Hematopoietic multipotent progenitor cell treated with erythropoietin and hydrocortisone succinate and interleukin-3 and kit ligand, for 4 days (in vitro differentiated cells): ENCODE measurements at places on chromosomes 1 and 21.

- no peak for DNase-seq
Observed at GRCh38 chr1:168304865-168305264, 24.2 kb downstream of the TBX19 start.

- no peak for DNase-seq
Observed at GRCh38 chr1:21814981-21815582, 3.0 kb downstream of the LDLRAD2 start.

DNA sequence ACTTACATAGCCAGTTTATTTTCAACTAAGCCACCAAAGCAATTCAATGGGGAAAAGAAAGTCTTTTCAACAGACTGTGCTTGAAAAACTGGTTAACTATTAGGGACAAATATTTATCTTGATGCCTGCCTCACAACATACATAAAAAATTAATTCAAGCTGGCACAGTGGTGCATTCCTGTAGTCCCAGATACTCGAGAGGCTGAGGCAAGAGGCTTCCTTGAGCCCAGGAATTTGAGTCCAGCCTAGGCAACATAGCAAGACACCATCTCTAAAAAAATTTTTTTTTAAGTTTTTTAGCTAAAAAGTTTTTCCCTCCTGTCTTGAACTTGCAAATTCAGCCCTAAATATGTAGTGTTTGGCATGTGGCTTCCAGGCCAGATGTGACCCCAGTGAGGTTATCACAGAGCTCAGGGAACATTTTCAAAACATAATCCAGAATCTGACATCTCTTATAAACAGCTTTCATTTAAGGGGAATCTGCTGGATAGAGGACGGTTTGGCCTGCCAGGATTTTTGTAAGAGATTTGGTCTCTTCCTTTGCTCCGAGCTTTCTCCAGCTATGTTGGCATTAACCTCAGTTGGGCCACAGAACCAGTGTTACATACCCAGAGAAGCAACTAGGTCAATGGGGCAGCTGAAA lies 46.4 kb downstream of the COL6A1 start:
- no peak for DNase-seq

- DNase-seq: no peak
Observed at GRCh38 chr1:167412072-167412471, 106.3 kb downstream of the CD247 start.

GRCh38 chr1:81407000-81407821 lies 393.5 kb upstream of the ADGRL2 start:
- DNase-seq: peak; percentile 4

GRCh38 chr1:144551107-144551542 lies 41.6 kb upstream of the PPIAL4F start:
- no peak for DNase-seq

- DNase-seq: no peak
Observed at GRCh38 chr1:56098946-56099345, 480.4 kb downstream of the PLPP3 start.

DNA sequence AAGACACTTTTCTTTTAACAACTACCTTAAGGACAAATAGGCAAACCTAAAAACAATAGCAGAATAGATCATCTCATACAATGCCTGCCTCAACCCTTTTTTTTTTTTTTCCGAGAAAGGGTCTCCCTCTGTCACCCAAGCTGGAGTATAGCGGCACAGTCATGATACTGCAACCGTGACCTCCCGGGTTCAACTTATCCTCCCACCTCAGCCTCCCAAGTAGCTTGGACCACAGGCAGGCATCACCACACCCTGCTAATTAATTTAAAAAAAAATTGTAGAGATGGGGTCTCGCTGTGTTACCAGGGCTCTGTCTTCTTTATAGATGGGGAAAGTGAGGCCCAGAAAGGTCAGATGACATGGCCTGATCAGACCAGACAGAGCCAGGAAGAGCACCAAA lies 7.9 kb downstream of the SH3BGRL3 start:
- DNase-seq: no peak

GRCh38 chr1:203286161-203286984 lies 18.9 kb upstream of the BTG2 start:
- no peak for DNase-seq

DNA sequence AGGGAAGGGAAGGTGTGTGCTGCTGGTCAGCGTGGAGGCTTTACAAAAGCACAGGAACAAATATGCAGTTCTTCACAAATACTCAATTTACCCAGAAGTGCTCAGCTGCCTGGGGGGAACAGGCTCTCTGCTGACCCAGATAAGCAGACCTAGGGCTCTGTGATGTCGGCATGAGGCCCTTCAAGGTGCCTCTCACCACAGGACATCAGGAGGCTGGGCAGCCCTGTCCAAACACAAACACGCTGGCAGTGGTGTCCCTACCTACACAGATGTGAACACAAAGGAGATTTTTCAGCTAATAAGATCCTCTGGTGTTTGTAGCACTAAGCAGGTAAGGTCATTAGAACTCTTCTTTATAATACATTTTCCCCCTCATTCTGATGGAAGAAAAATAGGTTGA lies 243.0 kb upstream of the PROX1 start:
- DNase-seq: no peak

DNA sequence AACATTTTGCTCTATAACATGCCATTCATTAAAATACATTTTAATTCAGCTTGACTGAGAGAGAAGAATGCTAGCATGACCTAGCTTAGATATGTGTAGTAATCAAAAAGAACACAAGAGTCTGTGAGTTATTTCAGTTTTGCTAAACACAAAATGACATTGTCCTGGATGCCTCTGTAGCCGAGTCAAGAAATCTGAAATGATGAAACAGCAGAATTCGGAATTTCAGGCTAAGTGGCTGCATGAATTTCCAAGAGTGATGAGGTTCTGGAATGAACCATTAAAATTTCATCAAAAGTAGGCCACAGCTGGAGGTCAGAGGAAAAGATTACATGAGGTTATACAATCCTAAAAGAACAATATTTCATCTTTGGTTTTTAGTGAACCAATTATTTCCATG lies 79.1 kb upstream of the CXADR start:
- DNase-seq: no peak

- no peak for DNase-seq
Observed at GRCh38 chr1:90134175-90134955, 139.5 kb downstream of the ZNF326 start.

DNA sequence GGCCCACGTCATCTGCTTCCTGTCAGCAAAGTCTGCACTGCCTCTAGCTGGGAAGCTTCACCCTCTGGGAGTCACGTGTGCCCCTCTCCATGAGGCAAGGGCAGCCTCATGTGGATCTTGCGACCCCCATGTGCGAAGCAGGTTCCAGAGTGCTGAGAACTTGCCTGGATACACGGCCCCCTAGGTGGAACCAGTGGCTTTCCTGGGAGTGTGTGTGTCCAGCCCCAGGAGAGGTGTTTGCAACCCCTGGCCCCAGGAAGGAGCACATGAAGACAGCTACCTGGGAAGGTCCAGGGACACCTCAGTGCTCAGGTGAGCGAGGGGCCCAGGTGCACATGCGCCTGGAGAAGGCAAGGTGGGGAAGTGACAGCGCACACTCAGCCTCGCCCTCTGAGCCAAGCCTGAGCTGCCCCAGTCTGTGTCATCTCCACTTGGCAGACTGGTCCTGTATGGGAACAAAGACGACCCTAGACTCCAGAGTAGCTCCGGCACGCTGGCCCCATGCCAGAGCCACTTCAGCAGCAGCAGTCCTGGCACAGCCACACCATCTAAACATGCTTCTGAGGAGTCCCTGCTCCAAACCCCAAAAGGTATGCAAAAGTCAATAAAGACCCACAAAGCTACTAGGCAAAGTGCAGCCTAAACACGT lies 8.9 kb downstream of the LSS start:
- DNase-seq: no peak

- peak; percentile 88 for DNase-seq
Observed at GRCh38 chr1:91846007-91846638, 39.8 kb downstream of the TGFBR3 start.

DNA sequence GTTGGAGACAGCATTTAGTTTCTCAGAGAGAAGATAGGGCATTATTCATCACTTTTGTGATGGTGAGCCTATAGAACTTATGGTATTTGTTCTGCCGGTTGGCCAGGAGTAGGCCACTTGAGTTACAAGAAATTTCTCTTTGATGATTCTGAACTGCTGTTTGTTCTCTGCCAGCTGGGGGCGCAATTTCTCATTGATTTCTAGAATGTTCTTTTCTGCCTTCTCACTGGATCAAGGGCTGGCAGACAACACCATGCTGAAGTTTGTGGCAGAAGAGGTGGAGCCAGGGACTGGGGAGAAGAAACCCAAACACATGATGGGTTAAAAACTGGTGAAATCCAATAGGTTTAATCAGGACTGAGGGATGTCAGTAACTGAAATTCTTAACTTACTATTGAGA lies 360.6 kb downstream of the FAM72C start:
- peak; percentile 0 for DNase-seq

GRCh38 chr21:26758083-26758880 lies 86.9 kb downstream of the ADAMTS1 start:
- no peak for DNase-seq

DNA sequence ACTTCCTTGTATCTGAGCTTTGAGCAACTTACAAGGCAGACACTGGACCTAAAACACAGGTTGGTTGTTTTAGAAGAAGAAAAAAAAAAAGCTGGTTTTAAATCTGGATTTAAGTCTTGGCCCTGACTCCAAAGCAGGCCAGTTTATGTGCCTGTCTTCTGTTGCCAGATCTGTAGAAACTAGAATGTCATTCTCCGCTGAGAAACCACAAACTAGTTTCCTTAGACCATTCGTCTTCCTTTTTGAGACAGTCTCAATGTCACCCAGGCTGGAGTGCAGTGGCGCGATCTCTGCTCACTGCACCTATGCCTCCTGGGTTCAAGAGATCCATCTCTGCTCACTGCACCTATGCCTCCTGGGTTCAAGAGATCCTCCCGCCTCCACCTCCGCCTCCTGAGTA lies 33.9 kb downstream of the APP start:
- DNase-seq: peak; percentile 62

GRCh38 chr1:88509379-88509778 lies 174.7 kb upstream of the PKN2 start:
- no peak for DNase-seq

DNA sequence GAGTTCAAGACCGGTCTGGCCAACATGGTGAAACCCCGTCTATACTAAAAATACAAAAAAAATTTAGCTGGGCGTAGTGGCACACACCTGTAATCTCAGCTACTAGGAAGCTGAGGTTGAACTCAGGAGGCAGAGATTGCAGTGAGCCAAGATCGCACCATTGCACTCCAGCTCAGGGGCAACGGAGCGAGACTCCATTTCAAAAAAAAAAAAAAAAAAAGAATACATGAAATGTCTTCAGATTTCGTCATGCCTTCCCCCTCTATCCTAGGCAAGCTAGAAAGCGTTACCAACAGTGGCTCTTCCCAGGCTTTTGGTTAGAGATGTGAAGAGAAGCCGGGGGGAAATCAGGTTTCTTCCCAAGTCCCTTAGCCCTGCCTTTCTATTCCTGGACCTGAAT lies 3.6 kb downstream of the TFF1 start:
- no peak for DNase-seq

DNA sequence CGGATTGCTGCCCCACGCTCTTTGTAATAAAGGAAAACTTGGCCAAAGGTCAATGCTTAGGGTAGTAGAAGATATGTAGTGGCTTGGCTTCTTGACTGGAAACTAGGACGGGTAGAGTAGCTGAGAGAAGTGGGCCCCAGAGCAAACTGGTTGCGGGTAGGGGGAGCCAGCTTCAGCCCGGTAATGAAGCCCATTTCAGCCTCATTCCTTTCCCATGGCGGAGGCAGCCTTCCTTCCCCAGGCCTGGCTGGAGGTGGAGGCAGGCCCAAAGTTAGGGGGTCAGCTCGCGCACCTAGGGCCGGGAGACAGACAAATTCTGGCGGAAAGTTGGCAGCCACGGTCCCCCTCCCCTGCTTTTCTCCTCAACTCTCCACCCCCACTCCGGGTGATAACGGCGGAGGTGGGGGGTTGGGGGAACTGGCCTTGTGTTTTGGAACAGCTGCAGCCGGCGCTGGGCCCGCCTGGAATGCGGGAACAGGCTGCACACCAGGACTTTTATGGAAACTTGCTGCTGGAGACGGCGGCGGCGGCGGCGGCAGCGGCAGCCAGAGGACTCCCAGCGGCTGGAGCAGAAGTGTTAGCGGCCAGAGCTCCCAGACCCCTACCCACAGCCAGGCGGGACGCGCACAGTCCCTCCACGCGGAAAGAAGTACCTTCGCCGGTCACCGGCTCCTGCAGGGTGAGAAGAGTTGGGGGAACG lies at the start of gene NEXN:
TSS of gene NEXN (plus strand) at position 544 of the 700 bp plus-strand sequence. CDS start 27,483 bp downstream, outside the sequence.
- DNase-seq: peak; percentile 45

DNA sequence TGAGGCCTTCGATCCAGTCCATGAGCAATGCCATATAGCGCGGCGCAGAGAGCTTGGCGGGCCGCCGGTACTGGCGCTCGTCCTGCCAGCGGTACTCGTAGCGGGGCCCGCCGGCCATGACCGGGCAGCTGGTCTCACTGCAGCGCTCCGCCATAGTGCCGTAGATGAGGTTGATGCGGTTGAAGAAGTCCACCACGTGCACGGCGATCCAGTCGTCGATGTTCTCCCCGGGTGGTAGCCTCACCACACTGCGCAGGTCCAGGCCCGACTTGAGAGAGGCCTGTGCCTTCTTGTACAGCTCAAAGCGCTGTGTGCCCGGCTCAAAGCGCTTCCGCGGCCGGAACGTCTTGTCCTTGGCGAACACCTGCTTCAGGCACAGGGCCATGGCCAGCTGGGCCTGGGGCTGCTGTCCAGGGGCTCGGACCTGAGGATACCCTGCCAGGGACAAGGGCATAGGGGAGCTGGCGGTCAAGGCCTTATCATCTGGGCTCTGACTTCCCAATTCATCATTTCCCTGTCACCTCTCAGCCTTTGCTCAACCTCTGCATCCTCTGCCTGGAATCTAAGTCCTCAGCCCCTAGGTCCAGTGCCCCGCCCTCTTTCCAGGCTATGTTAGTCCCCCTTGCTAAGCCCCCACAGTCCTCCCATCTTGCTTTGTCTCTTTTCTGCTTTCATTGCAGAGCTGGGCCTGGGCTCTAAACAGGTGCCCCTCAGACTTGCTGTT lies 3.5 kb downstream of the MOB3C start:
- DNase-seq: no peak

DNA sequence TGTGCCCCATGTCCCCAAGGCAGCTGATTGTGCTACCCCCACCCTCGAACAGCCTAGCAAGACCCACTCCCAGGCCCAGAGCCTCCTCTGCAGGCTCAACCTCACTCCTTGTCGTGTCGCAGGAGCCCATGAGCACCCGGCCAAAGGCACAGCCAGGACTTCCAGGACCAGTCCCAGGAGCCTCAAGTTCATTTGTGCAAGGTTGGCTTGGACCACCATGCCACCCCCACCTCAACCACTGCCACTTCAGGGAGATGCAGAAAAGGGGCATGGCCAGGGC lies 54.4 kb upstream of the KRTAP11-1 start:
- DNase-seq: no peak

GRCh38 chr1:31181515-31182343 lies 58.0 kb downstream of the NKAIN1 start:
- peak; percentile 85 for DNase-seq
